ENCODE measurements at places on chromosomes 6 and 20.

DNA sequence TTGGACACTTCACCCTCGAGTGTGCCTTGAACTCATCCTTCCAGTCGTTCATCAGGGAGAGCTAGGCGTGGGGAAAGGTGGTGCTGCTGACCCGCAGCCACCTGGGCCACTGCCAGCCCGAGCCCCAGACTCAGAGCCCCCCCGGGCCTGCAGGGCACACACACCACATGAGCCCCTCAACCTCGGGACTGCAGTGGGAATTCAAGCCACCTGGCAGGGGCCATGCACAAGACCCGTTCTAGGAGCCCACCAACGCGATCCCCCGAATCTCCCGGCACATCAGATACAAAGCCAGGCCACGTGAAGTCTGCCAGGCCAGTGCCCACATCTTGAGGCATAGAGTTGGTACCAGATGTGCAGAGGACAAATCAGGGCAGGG lies 2.8 kb downstream of the ZNF512B start:
- DNase-seq, result no peak

DNA sequence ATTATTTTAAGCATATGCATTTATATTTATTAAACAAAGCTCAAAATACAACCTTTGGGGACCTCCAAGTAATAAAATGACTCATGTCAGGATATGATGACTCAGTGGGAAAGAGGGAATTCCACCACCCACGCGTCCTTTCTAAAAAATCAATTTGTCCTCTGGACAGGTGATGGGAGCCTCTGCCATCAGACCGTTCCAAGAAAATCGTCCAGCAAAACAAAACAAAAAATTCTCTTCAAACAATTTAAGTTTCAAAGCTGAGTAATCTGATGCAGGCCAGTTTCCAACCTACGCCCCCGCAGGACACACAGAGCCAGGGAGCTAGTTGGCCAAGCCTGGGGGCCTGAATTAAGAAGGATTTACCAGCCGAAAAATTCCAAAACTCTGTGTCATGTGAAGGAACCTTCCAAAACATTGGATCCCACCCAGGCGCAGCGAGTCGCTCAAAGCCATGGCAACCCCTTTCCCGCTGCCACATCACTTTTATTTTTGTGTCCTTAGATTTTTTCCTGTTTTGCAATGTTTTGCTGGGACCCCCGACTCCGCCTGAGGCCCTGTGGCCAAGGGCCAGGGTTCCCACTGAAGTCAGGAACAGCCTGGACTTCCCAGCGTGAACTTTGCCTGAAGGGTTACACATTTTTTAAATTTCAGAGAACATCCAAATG lies 95.3 kb downstream of the NFATC2 start:
- peak; percentile 92 for DNase-seq

GRCh38 chr20:46171909-46172308 lies 53.8 kb downstream of the CD40 start:
- DNase-seq, result no peak

DNA sequence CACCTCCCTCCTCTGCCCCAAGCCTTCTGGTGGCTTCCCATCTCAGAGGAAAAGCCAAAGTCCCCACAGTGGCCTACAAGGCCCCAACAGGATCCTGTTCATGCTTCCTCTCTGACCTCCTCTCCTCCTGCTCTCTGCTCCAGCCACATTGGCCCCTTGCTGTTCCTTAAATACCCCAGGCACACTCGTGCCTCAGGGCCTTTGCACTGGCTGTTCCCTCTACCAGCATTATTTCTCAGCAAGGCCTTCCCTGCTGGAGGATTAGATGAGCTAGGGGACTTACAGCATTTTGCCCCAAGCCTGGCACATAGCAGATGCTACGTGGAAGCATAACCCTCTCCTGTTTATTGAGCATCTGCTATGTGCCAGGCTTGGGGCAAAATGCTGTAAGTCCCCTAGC lies 7.8 kb downstream of the CCN5 start:
- DNase-seq, result no peak

DNA sequence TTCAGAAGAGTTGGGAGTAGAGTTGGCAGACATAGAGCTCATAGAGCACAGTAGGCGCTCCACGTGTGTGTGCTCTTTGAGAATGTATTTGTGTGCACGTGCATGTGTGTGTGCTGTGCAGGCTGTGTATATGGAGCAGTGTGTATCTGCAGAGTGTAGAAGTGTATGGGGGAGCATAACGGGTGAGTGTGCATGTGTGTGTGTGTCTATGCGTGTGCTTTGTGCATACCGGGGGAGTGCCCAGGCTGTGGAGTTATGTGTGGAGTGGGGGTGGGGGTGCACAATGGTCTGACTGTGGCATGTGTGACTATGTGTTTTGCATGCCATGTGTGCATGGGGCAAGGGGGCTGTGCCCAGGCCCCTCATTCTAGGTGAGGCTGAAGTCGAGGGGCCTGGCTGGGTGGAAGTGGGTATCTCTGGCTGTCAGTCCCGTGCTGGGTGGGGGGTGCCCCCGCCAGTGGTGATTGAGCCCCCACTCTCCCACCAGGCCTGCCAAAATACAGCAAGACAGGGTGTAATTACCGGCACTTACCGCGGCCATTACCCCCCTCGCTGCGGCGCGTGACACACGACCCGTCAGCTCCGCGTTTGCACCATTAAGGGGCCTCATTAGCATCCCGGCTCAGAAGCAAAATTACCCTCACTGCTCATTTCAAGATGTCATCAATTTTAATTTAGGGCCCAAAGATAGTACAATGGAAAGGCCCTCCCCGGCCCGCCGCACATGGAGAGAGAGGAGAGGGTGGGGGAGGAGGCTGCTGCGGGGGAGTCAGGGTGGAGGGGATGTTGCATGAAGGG lies 39.1 kb downstream of the MDFI start:
- no peak for DNase-seq

DNA sequence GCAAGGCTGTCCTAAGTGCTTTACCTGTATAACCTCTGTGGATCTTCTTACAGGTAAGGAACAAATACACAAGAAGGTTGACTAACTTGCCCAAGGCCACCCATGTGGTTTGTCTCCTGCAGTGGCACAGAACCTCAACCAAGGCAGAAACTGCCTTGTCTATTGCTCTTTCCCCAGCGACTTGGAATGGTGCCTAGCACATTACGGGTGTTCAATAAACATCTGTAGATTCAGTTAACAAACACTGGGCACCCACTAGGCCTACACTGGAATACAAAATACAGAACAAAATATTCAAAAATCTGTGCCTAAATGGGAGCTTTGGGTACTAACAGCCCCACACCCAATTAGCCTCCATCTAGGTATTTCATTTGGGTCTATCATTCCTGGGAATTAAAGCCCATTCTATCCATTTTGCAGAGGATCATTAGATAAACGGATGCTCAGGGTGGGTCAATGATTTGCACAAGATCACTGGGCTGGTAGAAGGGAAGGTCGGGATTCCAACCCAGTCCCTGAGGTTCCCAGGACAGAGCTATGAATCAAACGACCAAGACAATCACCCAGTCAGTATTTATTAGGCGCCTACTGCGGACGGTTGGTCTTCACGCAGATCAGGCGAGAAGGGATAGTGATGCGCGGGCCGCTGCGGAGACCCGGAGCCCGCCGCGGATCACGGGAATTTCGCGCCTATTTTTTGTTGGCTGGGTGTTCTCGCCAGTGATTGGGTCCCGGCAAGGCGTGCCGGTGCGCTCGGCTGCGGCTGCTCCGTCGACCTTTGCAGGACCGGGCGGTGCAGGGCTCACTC lies at the start of gene STK35:
TSS of gene STK35 (plus strand) at position 771 of the 808 bp plus-strand sequence. CDS start 55 bp downstream, outside the sequence.
- no peak for DNase-seq

DNA sequence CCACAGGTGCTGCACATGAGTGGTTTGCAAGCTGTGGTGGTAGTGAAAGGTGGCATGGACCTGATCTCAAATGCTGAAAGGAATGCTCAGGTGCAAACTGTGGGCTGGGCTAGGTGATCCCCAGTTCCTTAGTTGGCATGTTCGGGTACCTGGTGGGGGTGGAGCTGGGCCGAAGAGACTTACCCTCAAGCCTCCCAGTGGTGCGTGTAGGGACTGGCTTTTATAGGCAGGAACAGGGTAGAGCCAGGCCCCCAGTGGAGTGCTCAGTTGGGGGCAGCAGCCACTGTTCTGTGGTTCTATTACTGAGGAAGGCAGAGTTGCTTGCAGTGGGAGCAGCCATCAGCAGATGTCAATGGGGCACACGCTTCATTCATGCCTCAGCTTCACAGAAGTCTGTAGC lies 399.8 kb downstream of the HTR1B start:
- DNase-seq, result peak; percentile 75

DNA sequence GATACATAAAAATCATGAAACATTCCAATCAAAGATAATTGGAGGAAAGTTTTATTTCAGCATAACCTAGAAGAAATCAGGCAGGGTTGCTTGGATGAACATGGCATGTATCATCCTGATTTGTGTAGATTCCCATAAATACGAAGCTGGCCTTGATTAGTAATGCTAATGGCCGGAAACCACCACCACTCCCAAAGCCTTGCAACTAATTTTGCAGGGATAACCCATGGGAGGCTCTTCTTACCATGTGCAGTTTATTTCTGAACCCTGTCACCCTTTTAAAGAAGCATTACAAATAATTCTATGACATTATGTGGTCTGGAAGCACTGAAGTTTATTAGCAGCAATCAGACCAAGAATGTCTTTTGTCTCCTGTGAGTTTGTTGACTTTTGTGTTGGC lies 80.8 kb downstream of the AIG1 start:
- no peak for DNase-seq

GRCh38 chr6:30615219-30615957 lies 1.7 kb downstream of the PPP1R10 start:
- no peak for DNase-seq

- peak; percentile 53 for DNase-seq
These were observed 67.4 kb upstream of the XRN2 start for GRCh38 chr20:21235484-21236445.

GRCh38 chr20:15700147-15700765 lies 873.0 kb downstream of the KIF16B start:
- no peak for DNase-seq

GRCh38 chr20:44204156-44204831 lies 6.3 kb downstream of the OSER1 start:
- no peak for DNase-seq

DNA sequence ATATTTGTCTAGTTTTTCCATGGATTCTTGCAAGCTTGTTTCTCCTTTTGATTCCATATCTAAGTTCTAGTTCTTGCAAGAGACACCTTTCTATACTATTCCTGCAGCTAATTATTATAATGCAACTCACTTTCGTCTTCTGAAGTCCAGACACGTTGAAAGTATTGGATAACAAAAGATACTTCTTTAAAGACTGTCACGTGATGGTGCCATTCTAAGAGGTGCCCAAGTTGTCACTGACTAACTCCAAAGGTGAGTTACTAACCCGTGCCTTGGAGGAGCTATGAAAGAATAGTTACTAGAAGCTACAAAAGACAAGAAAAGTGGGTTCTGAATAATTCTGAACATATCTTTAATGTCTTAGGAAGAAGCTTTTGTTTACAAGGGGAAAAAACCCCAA lies 322.6 kb downstream of the HDGFL1 start:
- no peak for DNase-seq

GRCh38 chr6:80174900-80175572 lies 68.6 kb downstream of the BCKDHB start:
- no peak for DNase-seq

- DNase-seq, result no peak
These were observed 73.0 kb downstream of the SERAC1 start for GRCh38 chr6:158095031-158095430.

GRCh38 chr6:4977468-4977867 lies 26.4 kb downstream of the RPP40 start:
- no peak for DNase-seq

DNA sequence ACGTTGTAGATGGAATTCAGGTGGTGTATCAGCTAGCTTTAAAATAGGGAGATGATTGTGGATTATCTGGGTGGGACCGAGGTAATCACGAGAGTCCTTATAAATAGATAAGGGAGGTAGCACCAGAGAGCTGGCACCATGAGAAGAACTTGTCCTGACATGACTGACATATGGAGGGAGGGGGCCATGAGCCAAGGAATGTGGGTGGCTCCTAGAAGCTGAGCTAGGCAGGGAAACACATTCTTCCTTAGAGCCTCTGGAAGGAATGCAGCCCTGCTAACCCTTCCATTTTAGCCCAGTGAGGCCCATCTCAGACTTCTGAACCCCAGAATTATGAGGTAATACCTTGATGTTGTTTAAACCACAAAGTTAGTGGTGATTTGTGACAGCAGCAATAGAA lies 321.1 kb upstream of the SULF2 start:
- DNase-seq, result no peak

DNA sequence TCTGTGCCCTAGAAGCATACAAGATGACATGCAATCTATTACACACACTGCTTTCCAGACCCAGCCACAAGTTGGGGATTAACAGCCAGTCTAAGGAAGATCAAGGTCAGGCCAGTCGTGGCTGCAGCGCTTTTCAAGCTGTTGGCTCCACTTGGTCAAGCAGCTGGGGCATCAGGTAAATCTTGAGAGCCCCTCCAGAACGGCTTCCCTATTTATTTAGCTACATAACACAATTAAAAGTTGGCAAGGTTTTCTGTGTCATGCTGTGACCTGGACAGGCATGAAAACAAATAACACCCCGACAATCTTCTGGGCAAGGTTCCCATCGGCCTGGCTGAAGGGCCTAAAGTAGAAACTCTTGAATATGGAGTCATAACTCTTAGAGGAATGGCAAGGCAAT lies 524.3 kb downstream of the PRKN start:
- no peak for DNase-seq

DNA sequence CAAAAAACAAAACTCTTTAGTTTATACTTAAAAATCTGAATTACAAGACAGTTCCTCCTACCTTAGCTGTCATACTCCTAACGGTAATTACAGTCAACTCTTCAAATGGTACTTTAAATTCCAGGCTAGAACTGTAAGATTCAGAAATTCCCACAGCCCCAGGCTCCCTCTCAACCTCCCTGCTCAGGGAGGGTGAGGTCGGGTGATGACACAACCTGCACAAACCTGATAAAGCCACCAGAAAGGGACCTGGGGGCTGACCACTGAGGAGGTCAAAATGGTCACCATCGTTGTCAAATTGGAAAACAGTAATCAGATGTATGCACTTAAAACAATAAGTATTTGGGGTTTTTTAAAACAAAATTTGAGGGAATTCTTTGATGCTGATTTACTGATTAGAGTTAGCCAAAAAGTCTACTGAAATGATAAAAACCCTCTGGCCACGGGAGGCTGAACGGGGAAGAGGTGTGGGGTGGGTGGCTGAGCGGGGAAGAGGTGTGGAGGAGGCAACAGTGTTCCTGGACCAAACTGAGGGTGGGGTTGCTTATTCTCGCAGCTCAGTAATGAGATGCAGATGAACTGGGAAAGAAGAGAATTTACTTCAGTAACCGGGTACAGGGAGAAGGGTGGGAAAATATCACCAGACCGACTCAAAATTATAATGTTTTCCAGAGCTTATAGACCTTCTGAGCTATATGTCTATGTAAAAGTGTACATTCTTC lies 52.4 kb downstream of the SLC22A1 start:
- DNase-seq, result no peak

- DNase-seq, result no peak
These were observed 18.7 kb downstream of the LEMD2 start for GRCh38 chr6:33770124-33770832.

- DNase-seq, result no peak
These were observed 328.5 kb upstream of the PRDM1 start for GRCh38 chr6:105757512-105758200.

- DNase-seq, result no peak
These were observed 342.7 kb downstream of the ESR1 start for GRCh38 chr6:152150196-152150595.

GRCh38 chr20:1469925-1470571 lies 3.4 kb upstream of the NSFL1C start:
- peak; percentile 91 for DNase-seq

- no peak for DNase-seq
These were observed 10.9 kb upstream of the B4GALT5 start for GRCh38 chr20:49724408-49725223.

Measured in lower leg skin (tissue), 4 donors.